ENCODE measurements at places on chromosomes 2 and 18.
A peak's percentile ranks its signal among the peaks of the same experiment; 100 is the strongest.

GRCh38 chr2:121155502-121156056, 129.4 kb downstream of the TFCP2L1 start:
- no peak for DNase-seq

DNA sequence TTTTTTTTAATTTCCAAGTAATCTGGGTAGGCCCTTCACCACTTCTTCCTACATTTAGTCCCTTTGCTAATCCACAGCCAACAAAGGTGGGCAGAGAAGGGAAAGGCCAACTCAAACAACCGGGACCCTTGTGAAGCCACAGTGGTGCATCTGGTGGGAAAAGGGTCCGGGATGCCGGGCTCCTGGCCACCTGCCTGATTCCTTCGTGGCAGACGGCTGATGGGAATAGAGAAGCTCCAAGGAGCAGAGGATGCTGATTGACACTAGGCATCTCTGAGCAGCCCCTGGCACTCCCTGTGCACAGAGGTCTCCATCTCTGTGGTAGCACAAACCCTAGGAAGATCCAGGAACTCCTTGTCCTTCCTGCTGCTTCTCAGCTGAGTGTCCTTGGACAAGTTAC, 37.0 kb downstream of the POLR1A start:
- no peak for DNase-seq

DNA sequence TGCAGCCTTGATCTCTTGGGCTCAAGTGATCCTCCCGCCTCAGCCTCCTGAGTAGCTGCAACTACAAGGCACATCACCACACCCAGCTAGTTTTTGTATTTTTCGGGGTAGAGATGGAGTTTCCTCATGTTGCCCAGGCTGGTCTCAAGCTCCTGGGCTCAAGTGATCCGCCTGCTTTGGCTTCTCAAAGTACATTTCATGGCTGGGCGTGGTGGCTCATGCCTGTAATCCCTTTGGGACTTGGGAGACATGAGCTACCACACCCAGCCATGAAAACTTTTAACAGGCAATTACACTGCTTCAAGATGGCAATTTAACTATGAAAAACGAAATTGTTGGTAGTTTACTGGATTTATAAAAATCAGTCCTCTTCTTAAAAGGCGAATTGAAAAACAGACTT, 69.7 kb downstream of the MEP1B start:
- no peak for DNase-seq

- DNase-seq, result peak; percentile 16
Measured at GRCh38 chr2:25700221-25700660, 26.9 kb upstream of the DTNB start.

DNA sequence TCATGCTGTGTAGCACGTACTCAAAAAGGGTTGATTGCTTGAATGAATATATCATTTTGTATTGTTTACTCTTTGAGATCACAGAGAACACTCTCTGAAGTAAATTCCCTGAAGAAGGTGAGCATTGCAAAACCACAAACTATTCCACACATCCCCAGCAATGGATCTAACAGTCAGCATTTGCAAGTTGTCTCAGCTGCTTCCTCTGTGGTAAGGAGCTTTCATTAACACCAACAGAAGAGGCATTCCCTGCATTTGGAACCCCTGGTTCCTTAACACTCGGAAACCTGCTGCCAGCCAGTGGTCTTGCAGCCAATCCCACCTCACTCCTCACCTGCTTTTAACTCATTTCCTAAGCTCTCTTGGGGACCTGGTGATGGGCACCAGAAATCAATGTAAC, 108.4 kb downstream of the IRS1 start:
- no peak for DNase-seq

- DNase-seq, result no peak
Measured at GRCh38 chr18:9038277-9038871, 64.1 kb upstream of the NDUFV2 start.

GRCh38 chr2:129233751-129234406, 745.6 kb upstream of the RAB6C start:
- DNase-seq, result no peak

DNA sequence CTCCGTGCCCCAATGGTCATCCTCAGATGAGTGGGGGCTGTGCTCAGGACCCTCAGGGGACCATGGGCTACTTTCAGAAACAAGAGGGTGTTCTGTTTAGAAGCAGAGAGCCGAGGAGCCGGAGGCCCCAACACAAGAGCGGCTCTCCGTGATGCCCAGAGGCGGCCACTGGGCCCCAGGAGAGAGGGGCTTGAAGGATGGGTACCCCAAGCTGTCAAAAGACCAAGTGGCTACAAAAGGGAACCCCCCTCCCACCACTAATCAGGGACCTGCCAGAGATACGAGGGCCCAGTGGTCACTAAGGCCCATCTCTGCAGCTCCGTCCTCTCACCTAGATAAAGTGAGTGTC, 93.6 kb downstream of the HDAC4 start:
- DNase-seq, result no peak

GRCh38 chr2:221454459-221455105, 117.5 kb downstream of the EPHA4 start:
- no peak for DNase-seq

Data from NCI-H226 (cell line).